Activated CD4-positive, alpha-beta memory T cell treated with anti-CD3 and anti-CD28 coated beads for 36 hours (primary cell): ENCODE measurements at places on chromosomes 7 and 10. TPM values are rescaled to one million over a fixed set of nuclear protein-coding genes. Genes with fewer than 3 reads are reported as not detected.

- no peak overlapping the region for H3K4me3 ChIP-seq
- H3K27ac ChIP-seq = no peak overlapping the region
- H3K4me1 ChIP-seq = peaks cover 14% of the 10 kb centered on the region
- H3K27me3 ChIP-seq = peaks cover 10% of the 10 kb centered on the region
- no peaks in the 10 kb centered on the region for H3K36me3 ChIP-seq
- DNase-seq = no peak
These were observed 131.9 kb downstream of the CDH23 start for GRCh38 chr10:71528371-71529206.

Gene MMP21
- total RNA-seq = not detected

Gene MKX
- total RNA-seq = 0.38 TPM

GRCh38 chr7:98085674-98086073, 21.0 kb upstream of the LMTK2 start:
- H3K27me3 ChIP-seq = no peaks in the 10 kb centered on the region
- DNase-seq = no peak
- no peak overlapping the region for H3K4me3 ChIP-seq
- no peaks in the 10 kb centered on the region for H3K4me1 ChIP-seq
- H3K27ac ChIP-seq = no peak overlapping the region

DNA sequence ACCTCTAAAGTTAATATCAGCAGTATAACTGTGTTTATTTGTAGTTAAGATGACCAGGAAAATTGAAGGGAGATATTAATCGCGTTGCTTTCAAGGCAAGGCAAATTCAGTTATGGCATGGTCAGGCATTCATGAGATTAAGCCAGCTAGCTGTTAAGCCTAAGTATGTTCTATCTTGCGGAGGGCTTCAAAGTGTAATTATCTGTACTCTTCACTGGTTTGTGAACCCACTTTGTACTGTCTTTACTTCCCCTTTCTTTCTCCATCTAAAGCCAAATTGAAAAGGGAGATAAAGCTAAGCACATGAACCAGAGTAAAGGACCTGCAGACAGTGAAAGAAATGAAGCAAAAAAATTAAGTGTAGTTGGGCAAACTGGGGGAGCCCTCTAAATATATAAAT, 483.1 kb upstream of the NRP1 start:
- no peak overlapping the region for H3K27ac ChIP-seq
- no peak overlapping the region for H3K4me3 ChIP-seq
- DNase-seq = no peak

DNA sequence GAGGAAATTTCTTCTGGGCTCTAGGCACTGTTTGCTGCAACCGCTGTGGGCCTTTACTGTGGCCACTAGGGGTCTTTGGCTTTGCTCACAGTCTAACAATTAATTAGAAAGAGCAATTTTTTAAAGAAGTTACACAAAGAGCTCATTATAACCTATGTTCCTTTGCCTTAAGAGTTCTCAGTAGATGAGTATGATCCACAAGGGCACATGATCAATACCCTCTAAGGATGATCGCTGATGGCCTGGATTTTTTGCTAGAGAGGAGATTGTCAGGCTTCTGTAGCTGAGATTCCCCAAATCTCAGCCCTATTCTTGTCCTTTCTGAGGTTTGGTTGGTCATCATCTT, 80.8 kb upstream of the RHOBTB1 start:
- H3K36me3 ChIP-seq = no peaks in the 10 kb centered on the region
- H3K27ac ChIP-seq = no peak overlapping the region
- no peak overlapping the region for H3K4me3 ChIP-seq
- H3K27me3 ChIP-seq = peaks cover 9% of the 10 kb centered on the region
- DNase-seq = no peak
- H3K4me1 ChIP-seq = no peaks in the 10 kb centered on the region

GRCh38 chr10:119133949-119134348, 30.0 kb downstream of the DENND10 start:
- H3K4me3 ChIP-seq = no peak overlapping the region
- peak; percentile 88 for DNase-seq
- no peaks in the 10 kb centered on the region for H3K27me3 ChIP-seq

- no peak overlapping the region for H3K27ac ChIP-seq
- no peak for DNase-seq
- H3K4me1 ChIP-seq = peaks cover 5% of the 10 kb centered on the region
These were observed 320.0 kb downstream of the EXOC4 start for GRCh38 chr7:133572843-133573242.

- H3K27me3 ChIP-seq = no peaks in the 10 kb centered on the region
- no peak for DNase-seq
- no peak overlapping the region for H3K4me3 ChIP-seq
- no peaks in the 10 kb centered on the region for H3K36me3 ChIP-seq
- H3K4me1 ChIP-seq = peaks cover 8% of the 10 kb centered on the region
- H3K27ac ChIP-seq = no peak overlapping the region
These were observed 61.8 kb downstream of the EEPD1 start for GRCh38 chr7:36214608-36215456.

DNA sequence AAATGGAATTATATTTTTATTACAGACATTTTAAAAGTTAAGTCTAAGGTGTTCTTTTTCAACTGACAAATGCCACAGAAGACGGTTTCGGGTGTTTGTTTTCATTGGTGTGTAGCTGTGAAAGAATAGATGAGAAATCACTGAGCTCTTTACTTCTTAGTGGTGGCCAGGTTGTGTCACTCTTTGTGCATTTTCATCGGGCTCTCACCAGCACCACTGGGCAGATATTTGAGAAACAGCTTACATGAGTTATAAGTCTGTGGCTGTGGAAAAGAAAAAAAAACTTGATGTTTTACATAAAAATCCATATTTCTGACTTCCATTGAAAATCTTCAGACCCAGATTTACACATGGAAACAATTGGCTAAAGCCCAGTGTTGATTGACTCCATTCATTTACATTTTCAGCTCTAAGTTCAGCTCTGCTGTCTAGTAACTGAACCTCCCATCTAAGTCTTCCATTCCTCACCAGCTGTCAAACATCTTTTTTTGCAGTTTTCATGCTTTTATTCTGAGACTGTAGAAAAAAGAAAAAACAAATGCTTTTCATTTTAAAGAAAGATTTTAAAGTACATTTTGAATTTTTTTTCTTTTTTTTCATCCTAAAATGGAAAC, 22.3 kb downstream of the CABCOCO1 start:
- no peak for DNase-seq
- H3K27ac ChIP-seq = no peak overlapping the region

DNA sequence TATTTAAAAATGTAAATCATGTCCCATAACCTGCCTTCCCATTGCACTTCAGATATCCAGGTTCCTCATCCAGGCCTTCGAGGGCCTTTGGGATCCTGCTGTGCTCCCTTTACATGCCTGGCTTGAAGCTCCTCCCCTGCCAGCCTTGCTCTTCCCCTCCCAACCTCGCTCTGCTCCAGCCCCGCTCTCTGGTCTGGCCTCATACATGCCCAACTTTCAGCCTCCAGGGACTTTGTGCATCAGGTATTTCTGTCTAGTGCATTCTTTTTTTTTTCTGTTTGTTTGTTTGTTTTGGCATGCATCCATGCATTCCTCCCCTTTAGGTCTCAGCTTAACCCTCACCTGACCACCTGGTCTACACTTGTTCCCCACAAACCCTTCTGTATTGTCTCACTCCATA, 160.3 kb downstream of the SNX10 start:
- DNase-seq = no peak
- no peak overlapping the region for H3K27ac ChIP-seq
- H3K4me3 ChIP-seq = no peak overlapping the region
- no peaks in the 10 kb centered on the region for H3K36me3 ChIP-seq
- no peaks in the 10 kb centered on the region for H3K4me1 ChIP-seq
- H3K27me3 ChIP-seq = no peaks in the 10 kb centered on the region
